ENCODE measurements at places on chromosomes 12 and 14.

- no peak for DNase-seq
Observed at GRCh38 chr12:109102491-109102890, 5.1 kb downstream of the UNG start.

DNA sequence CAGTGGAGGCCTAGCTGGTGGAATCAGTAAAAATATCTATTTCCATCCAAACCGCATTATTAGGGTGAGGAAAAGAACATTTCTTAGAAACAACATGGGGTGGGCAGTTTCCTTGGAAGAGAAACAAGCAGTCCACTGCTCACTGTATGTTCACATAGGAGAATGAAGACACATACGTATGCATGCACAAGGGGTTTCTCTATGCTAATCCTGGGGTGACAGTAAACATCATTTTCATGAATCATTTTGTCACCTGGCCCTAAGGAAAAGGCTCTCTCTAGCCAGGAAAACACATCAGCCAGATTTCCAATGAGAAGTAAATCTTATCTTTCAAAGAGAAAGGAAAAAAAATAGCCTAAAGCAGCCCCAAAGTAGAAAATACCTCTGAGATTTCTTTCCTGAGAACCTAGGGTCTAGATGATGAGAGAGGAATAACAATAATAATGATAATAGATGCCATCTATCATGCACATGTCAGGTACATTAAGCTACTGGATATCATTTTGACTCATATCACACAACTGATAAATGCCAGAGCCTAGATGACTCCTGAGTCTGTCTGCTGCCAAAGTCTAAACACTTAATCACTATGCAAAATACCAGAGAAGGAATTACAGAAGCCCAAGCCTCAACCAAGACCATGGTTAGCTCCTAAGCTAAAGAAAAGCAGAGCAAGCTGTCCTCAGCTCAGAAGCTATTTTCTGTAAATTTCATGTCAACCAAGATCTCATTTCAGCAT lies 520.5 kb upstream of the TMPO start:
- no peak for DNase-seq

DNA sequence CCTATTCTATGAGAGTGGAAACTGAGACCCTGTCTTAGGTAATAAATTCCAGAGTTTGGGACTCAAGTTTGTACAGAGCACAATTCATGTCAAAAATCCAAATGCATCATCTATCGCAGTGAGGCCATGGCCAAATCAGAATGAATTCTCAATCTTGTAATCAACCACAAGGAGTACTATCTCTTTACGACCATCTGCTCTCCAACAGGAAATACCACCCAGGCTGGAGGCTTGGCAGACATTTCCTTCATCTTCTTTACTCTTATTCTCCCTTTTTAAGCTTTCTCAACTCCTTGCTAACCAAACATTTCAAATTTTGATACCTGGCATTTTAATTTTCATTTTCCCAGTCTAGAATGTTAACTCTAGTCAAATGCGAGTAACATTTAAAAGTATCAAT lies 32.7 kb upstream of the RNU6-7 start:
- no peak for DNase-seq

GRCh38 chr12:78398750-78399149 lies 465.8 kb upstream of the SYT1 start:
- DNase-seq = no peak

- DNase-seq = no peak
Observed at GRCh38 chr12:65948320-65949008, 124.2 kb downstream of the HMGA2 start.

DNA sequence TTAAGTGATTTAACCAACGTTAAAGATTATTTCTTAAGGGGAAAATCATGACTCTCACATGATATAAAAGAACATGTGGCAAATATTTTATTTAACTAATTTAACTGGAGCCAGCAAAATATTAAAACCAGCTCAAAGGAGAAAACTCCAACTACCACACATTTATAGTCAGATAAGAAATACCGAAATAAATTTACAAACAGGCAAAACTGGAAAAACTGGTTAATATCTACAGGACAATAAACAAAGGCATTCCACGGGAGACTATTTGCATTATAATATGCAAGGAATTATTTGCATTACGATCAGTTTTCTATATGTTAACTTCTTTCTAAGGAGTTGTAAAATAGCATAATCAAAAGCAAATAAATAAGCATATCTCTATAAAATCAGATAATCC lies 13.8 kb upstream of the BCL2L14 start:
- DNase-seq = no peak

GRCh38 chr12:105977652-105978051 lies 161.1 kb downstream of the NUAK1 start:
- no peak for DNase-seq

DNA sequence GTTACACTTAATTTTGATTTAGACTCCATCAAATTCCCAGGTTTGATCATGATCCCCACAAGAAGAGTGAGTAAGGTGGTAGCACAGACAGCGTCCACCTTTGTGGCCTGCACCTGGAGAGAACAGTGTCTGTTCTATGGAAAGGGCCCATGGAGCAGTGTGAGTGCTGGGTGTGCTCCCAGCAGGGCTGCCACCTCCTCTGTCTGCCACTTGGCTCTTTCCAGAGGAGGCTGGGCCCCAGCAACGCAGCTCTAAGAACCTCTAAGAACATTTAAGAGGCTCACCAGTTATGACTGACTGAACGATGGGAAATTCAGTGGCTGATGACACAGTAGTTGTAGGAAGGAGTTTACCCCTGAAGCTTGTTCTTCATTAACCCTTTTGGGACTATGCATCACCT lies 17.3 kb downstream of the VDR start:
- no peak for DNase-seq

GRCh38 chr14:91098591-91098990 lies 15.3 kb upstream of the DGLUCY start:
- DNase-seq = no peak

- DNase-seq = no peak
Observed at GRCh38 chr12:47885566-47885965, 19.2 kb downstream of the VDR start.

DNA sequence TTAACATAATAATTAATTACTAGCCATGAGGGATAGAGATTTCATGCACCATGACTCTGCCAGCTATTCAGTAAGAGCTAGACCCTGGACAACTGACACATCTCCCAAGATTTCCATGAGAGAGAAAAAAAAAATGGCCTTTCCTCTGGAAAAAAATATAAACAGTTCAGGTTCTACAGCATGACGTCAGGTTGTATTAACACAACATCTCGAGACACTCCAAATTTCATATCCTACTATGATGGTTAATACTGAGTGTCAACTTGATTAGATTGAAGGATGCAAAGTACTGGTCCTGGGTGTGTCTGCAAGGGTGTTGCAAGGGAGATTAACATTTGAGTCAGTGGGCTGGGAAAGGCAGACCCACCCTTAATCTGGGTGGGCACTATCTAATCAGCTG lies 11.1 kb downstream of the DBX2 start:
- no peak for DNase-seq

DNA sequence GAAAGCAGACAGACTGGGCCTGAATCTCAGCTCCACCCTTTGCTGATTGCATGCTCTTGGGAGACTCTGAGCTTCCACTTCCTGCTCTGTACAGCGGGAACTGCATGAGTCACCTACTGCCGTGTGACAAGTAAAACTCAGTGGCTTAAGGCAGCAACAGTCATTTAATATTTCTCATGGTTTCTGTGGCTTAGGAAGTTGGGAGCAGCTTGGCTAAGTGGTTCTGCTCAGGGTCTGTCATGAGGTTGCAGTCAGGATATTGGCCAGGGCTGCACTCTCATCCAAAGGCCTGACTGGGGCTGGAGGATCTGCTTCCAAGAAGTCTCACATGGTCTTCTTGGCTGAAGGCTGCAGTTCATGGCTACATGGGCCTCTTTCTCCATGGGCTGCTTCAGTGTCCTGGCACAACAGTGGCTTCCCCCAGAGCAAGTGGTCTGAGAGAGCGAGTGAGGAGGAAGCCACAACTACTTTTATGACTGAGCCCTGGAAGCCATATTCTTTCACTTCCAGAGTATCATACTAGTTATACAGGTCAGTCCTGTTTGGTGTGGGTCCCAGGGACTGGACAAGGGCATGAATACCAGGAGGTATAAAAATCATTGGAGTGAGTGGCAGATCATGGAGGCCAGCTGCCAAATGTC lies 49.7 kb downstream of the FAM222A start:
- DNase-seq = no peak

DNA sequence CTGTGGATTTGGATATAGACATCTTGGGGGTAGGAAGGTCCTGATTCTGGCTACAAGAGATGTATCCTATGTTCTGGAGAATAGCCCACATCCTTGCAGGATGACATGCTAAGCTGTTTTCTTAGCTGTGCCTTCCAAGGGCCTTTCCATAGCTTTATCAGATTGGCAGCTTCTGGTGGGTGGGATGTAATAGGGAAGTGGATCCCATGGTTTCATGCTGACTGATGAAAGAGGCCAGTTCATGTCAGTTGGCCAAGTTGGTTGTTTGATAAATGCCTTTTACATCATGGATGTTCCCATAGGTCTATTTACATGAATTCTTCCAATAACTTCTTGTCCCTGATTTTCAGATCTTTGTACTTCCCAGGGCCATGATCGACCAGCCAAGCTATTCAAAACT lies 169.1 kb upstream of the RMST start:
- DNase-seq = no peak

DNA sequence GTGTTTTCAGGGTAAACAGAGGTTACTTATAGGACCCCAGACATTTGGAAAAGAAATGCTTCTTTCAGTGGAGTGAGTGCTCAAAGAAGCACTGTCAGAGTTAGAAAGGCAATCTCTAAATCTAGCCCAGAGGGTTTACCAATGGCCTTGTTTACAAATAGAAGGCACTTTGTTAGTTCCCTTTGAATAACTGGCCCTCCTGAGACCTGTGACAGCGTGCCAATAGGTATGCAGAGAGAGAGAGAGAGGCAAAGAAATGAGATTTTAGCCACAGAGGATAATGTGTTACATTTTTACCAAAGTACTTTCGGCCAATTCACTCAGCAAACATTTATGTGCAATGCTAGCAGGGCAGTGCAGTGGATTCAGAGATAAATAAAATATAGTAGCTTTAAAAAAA lies 41.9 kb downstream of the TPH2 start:
- DNase-seq = no peak

DNA sequence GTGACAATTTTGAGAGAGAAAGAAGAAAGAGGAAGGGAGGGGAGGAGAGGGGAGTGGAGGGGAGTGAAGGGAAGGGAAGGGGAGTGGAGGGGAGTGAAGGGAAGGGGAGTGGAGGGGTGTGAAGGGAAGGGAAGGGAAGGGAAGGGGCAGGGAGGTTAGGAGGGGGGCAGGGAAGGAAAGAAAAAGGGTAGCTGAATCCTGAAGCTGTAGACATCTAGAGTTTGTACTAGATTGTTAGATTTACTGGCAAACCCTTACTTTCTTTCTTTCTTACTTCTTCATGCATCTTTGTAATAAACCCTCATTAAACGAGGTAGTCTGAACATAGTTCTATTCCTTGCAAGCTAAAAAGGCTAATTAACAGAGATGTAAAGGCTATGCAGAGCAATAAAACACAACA lies 378.0 kb downstream of the MDGA2 start:
- DNase-seq = no peak

- DNase-seq = no peak
Observed at GRCh38 chr14:57314396-57315089, 45.8 kb downstream of the AP5M1 start.

- DNase-seq = no peak
Observed at GRCh38 chr14:75660238-75660629, 442 bp downstream of the ERG28 start.

DNA sequence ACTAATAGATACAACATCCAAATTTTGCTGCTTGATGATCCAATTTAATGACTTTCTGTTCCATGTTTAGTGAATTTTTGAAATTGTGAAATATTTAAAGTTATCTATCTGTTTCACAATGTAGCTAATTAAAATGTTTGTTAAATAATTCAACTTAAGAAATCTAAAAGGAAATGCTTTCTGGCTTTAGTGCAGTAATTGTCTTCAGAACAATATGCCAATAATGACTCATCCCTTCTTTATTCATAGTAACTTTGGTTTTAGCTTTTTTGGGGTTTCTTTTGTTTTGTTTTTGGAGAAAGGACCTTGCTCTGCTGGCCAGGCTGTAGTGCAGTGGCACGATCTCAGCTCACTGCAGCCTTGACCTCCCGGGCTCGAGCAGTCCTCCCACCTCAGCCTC lies 479.2 kb upstream of the RGS6 start:
- DNase-seq = no peak

DNA sequence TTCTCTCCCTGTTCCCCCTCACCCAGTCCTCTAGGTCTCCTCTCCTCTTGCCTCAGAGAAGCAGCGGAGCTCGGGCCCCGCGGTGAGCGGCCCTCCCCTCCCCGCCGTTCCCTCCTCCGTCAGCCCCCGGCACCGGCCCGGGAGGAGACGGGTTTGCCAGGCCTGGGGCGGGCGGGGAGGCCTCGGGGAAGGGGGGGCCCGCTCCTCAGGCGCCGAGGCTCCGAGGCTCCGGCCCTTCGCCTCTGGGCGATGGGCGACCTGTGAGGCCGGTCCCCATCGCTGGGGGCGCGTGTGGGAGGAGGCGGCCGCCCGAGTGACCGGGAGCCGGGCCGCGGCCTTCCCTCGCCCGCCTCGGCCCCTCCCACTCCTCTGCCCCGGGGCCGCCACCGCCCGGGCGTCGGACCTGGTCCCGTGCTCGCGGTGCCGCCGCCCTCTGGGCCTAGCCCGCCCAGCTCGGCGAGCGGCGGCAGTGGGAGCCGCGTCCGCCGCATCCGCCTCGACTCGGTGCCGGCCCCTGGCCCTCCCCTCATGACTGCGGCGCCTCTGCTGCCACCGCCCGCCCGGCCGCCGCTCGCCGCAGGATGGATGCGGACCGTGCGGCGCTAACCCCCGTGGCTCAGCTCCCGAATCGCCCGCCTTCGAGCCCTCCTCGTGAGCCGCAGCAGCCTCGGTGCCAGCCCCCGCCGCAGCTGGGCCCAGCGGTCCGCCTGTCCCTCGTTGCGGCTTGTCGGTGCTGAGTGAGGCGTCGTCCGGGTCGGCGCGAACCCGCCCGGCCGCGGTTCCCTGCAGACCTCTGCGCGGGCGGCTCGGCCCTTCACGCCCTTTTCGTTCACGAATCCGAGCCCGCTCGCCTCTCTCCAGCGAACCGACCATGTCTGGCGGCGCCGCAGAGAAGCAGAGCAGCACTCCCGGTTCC lies 574 bp downstream of the WNK1 start:
- DNase-seq = no peak

DNA sequence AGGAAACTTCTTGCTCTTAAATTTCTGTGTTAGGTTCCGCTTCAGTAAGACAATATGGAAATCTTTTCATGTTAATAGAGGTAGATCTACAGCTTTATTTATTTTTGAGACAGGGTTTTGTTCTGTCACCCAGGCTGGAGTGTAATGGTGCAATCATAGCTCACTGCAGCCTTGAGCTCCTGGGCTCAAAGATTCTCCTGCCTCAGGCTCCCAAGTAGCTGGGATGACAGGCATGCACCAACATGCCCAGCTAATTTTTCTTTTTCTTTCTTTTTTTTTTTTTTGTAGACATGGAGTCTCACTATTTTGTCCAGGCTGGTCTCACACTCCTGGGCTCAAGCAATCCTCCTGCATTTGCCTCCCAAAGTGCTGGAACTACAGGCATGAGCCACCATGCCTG lies 70.1 kb downstream of the DAO start:
- no peak for DNase-seq

- DNase-seq = no peak
Observed at GRCh38 chr12:19979584-19979983, 388.8 kb upstream of the PDE3A start.

GRCh38 chr12:57242691-57243454 lies 8.1 kb downstream of the STAC3 start:
- peak; percentile 54 for DNase-seq

Measured in stimulated activated CD4-positive, alpha-beta T cell treated with anti-CD3 and anti-CD28 coated beads, Interleukin-1b, Interleukin-23, amount 100 ng/mL, for 4 hours (primary cell).